ENCODE measurements at places on chromosomes 4 and X.

GRCh38 chr4:785332-786073, 40.4 kb downstream of the CPLX1 start:
- DNase-seq, result no peak

DNA sequence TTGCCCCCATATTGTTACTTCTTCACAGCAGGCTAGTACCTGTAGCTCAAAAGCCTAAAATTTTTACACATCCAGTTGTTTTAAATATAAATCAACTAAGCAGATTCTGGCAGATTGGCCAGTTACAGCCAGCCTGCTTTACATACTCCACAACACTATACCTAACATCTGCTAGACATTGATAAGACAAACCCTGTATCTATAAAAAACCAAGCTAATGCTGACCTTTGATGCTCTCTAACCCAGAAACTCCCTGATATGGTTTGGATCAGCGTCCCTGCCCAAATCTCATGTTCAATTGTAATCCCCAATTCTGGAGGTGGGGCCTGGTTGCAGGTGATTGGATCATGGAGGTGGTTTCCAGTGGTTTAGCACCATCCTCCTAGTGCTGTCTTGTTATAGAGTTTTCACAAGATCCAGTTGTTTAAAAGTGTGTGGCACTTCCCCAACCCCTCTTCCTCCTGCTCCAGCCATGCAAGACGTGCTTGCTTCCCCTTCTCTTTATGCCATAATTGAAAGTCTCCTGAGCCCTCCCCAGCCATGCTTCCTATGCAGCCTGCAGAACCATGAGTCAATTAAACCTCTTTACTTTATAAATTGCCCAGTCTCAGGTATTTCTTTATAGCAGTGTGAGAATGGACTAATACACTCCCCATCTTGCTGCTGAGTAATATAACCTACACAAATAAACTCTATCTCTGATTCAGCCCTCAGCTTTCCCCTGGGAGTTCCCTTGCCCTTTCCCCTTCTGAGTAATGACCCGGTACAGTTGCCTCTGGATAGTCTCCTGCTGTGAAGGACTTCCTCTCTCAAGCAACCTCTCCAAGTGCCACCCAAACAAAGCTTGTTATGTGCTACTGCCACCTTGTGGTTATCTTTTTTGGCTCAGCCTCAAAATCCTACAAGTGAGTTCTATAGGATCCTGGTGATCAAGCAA, 39.6 kb downstream of the ZCCHC13 start:
- DNase-seq, result peak; percentile 71

DNA sequence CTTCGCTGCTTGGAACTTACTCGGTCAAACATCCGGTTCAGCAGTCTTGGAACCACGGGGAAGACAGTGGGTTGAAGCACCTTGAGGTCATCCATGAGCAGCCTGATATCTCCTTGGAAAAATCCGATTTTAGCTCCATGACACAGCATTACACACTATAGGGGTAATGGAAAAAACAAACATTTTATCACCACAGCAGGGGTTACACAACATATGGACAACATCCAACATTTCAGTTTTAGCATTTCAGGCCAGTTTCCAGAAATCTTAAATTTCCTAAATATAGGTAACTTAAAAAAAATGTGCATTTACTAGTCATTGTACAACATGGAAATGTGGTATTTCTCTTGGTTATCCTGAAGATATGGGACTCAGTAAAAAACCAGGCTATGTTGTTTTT, 34.4 kb upstream of the CENPU start:
- DNase-seq, result no peak

DNA sequence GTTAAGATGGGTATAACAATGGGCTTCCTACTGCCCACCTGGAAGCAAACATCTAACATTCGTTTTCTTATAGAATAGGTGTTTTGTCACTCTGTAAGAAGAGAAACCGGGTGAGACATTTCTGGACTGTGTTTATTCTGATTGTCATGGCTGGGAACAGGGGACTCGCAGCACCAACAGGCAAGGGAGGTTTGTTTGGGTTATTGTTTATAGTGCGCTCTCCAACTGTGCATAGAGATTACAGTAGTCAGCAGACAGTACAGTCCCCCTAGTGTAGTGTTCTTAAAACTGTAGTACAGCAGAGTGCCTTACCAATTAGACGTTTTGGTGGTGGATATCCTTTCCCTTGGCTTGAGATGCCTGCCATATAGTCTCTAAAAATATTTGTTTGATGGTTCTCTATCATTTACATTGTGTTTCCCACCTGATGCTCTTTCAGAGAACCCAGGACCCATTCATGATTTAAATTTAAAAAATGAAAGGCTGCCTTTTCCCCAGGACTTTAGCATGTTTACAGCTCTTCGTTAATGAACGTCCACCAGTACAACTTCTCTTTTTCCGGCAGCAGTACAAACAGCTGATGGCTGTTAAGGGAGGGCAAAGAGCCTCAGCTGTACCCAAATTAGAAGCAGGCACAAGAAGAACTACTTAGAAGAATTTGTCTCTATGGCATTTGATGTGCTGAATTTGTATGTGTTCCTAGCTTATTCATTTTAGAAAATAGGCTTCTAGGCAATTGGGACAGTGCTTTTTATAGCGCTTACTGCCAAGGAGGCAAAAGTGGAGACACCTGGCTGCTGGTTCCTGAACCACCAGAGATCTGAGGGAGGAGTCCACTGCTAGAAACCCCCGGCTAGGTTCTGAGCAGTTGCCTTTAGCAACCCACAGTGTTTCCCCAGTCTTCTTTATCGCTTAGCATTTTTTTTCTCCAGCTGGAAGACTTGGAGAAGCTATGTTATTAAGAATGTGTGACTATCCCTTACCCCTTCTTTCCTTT, 1.0 kb upstream of the RNF150 start:
- no peak for DNase-seq

DNA sequence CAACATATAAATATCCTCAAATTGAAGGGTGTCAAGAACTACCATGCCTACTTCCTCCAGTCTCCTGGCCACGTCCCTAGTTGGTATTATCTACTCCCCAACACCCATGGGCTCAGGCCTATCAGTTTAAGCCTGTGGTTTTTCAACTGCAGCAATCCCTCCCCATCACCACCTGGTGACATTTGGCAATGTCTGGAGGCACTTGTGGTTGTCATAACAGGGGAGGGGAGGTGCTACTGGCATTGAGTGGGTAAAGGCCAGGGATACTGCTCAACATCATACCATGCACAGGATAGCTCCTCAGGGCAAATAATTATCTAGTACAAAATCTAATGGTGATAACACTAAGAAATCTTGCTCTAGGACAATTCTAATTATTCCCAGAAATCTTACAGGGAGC, 95.3 kb downstream of the COMMD8 start:
- no peak for DNase-seq

DNA sequence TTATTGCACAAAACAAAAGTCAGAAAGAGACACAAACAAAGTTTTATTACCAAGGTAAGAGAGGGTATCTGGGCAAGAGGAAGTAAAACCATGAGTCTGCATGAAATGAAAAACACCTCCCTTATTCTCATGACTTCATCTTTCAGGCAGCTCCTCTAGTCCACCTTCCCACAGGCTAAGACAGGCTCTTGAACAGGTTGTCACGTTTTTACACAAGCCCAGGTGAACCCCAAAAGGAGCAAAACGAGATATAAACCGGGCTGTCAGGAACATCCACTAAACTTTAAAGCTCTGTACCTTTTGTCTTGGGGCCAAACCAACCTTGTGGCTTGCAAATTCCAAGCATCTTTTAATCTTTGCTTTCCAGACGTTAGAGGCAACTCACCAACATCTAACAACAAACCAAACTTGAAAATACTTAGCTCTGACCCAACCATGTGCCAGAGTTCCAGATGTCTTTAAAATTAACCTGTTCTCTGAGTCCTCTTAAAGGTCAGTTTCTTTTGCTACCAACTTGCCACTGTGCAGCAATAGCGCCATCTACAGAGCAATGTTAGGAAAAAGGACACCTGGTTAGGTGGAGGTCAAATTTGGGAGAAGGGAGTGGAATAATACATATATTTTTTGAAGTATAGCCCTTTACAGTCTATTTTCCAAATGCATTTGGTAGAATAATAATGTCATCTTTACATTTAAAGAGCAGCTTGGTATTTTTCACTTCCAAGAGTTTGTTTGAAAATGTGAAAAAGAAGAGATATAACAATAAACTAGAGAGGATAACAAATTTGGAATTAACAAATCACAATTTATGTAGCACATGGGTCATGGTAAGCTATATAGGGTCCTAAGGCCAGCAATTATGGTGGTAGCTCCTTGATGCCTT, 73.1 kb downstream of the QRFPR start:
- DNase-seq, result no peak

GRCh38 chrX:110315551-110315950, 2.3 kb downstream of the AMMECR1 start:
- no peak for DNase-seq

DNA sequence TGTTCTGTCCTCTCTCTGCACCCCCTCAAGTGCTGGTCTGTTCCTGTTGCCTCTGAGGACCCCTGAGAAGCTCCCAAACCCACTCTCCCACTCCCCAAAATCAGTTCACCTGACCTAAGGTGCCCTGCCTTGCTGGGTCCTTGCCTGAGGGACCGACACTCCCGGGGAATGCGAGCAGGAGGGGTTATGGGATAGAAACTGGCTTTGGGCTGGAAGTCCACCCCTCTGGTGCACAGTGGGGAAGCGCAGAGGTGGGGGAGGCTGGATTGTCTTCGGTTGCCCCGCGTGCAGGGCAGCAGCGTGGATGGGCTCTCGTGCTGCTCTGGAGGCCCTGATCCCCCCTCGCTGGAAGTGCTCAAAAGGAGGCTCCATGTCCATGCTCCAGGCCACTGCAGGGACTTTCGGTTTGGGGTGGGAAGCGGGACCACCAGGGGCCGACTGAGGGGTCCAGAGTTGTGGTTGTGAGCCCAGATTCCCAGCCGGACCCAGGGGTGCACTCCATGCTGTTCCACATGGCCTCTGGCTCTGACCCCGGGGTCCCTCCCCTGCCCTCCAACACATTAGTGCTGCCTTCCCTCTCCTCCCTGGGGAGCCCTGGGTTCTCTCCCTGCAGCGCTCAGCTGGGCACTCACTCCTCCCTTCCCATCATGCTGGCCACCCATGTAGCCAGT, 7.6 kb downstream of the SORCS2 start:
- no peak for DNase-seq

DNA sequence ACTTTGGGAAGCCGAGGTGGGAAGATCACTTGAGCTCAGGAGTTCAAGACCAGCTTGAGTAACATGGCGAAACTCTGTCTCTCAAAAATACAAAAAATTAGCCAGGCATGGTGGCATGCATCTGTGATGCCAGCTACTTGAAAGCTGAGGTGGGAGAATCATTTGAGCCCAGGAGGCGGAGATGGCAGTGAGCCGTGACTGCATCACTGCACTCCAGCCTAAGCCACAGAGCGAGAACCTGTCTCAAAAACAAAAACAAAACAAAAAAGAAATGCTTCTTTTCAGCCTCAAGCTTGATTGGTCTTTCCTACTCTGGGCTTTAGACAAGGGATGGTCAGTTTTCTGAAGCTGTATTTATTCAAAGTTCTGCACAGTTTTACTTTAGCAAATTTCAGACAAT, 15.8 kb upstream of the DHRSX start:
- DNase-seq, result no peak

DNA sequence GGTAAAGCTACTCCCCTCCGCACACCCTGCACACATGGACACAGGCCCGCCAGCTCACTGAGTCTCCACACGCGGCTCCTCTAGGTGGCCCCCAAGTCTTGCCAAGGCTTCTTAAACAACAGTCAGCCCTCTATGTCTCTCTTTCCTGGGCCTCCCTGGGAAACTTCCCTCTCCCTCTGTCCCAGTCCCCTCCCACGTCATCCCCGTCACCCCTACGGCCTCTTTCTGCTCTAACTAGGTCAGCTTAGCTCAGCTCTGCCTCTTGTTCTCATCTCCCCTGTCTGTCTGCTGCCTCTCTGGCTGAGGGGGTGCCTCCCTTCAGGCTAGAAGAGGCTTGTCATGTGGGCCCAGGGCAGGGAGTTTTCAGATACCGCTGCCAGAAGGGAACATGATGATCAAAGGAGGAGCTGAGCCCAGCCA, 38.8 kb downstream of the SEPTIN6 start:
- no peak for DNase-seq

- DNase-seq, result no peak
Measured at GRCh38 chr4:74873545-74874301, 59.2 kb upstream of the PARM1 start.

DNA sequence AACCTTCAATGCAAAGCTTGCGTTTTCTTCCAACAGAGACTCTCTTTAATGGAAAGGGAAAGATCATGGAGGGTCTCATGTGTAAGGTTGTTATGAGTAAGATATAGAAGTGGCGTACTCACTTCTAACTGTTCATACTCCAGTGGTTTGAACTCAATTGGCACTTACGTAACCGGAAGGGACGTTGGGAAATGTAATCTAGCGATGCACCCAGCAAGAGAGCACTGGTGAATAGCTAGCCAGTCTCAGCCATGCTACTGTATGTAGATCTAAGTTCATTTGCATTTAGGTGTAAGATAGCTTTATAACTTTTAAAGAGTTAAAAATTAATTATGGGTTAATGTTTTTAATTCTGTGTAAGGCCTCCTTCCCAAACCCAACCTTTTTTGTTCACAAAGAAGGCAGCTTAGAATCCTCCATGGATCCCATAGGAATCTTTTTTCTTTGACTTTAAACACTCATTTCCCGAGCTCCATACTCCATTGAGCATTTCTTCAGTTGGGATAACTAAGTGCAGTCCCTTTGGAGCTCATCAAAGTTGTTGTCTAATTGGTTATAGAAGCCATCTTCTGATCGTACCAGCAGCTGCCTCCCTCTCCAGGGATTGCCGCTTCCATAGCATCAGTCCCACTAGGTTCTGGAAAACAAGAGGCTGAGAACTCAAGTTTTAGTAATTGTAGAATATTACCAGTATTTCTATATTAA, 191.1 kb downstream of the RAPGEF2 start:
- DNase-seq, result no peak

- DNase-seq, result no peak
Measured at GRCh38 chrX:22196149-22196548, 76.6 kb upstream of the CBLL2 start.

DNA sequence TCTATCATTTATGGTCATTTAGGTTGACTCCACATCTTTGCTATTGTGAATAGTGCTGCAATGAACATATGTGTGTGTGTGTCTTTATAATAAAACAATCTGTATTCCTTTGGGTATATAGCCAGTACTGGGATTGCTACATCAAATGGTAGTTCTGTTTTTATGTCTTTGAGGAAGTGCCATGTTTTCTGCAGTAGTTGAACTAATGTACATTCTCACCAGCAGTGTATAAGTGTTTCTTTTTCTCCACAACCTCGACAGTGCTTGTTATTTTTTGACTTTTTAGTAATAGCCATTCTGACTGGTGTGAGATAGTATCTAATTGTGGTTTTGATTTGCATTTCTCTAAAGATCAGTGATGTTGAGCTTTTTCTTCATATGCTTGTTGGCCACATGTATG, 80.5 kb downstream of the ARHGAP6 start:
- no peak for DNase-seq

DNA sequence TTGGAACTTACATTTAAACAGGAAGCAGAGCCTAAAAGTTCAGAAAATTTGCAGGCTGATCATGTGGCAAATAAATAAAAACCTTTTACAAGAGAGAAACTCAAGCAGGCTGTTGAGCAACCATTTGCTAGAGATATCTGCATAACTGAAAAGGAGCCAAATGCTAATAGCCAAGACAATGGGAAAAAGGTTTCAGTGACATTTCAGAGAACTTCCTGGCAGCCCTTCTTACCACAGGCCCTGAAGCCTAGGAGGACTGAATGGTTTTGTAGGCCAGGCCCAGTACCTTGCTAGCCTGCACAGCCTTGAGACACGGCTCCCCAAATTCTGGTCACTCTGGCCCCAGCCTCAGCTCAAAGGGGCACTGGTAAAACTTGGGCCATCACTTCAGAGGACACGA, 945.1 kb downstream of the ADGRL3 start:
- DNase-seq, result no peak

GRCh38 chr4:181646864-181647263, 596.3 kb upstream of the TENM3 start:
- no peak for DNase-seq

Measured in AG09319 (cell line).